ENCODE measurements at places on chromosomes 6 and 20.

DNA sequence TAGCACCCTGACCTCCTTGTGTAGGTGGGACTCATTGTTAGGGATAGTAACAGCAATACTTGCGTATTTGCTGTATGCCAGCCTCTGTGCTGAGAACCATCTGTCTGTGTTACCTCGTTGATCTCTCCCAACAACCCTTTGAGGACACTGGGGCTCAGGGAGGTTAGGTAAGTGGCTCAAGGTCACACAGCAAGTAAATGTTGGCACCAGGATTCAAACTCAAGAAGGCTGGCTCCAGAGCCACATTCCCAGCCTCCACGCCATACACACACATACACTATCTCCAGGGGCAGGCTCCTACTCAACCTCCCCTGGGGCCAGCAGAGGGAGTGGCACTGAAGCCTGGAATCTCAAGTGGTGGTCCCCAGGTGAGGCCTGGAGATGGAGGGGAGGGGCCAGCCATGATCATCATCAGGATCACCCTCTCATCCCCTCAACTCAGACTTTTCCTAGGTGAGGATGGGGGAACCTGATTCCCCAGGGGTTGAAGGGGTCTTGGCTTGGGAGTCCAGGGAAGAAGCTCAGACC, 109.4 kb downstream of the DLGAP4 start:
- DNase-seq, result no peak

DNA sequence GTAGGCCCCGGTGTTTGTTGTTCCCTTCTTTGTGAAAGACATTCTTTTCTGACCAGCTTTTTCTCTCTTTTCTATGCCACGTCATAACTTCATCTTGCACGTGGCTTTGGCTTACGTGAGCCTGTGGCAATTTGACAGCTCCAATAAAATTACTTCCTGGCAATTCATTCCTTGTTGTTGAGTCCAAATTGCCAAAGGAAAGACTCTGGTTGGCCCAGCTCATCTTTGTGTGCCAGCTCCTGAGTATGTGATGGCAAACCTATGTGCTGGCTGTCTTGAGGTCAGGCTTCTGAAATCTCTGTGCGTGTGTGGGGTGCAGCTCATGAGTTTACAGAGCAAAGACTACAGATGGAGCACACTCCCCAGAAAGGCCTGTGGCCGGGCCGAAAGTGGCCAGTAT, 272.5 kb upstream of the SGK1 start:
- DNase-seq, result no peak

DNA sequence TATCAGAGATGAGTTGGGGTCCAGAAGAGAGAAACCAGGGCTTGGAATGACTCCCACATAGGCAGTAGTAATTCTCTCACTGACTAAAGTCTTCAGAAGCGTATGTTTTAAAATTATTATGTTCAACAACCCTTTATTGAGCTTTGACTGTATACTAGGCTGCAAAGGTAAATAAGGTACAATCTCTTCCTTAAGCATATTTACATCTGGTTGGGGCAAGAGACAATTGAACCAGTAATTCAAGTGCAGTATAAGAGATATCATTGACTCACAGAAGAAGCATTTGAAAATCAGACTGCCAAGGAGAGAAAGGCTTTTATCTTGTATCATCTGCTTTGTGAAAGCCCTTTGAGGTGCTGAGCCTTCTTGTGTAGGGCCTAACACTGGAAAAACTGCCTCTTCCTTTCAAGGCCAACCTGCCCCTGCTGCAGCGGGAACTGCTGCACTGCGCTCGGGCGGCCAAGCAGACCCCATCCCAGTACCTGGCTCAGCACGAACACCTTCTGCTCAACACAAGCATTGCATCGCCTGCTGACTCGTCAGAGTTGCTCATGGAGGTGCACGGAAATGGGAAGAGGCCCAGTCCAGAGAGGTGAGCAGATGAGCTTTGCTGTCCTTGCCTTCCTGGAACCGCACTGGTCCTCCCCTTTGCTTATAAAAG, 39.3 kb upstream of the C20orf144 start:
- no peak for DNase-seq

GRCh38 chr6:105814745-105815536, 271.2 kb upstream of the PRDM1 start:
- no peak for DNase-seq

GRCh38 chr6:158536891-158537798, 22.7 kb upstream of the TMEM181 start:
- DNase-seq, result no peak
